ENCODE measurements at places on chromosomes 16 and 17.

DNA sequence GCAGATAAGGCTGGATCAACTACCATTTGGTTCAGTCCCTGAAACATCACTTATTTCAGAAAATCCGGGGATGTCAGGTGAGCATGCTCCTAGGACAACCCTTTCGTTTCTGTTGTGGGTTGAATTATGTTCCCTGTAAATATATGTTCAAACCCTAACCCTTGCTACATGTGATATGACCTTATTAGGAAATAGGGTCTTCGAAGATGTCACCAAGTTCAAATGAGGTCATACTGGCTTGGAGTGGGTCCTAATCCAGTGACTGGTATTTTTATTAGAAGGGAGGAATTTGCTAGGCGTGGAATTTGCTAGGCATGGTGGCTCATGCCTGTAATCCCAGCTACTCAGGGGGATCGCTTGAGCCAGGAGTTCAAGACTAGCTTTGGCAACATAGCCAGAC is 21.3 kb downstream of the SNX20 start:
- no peak for DNase-seq

DNA sequence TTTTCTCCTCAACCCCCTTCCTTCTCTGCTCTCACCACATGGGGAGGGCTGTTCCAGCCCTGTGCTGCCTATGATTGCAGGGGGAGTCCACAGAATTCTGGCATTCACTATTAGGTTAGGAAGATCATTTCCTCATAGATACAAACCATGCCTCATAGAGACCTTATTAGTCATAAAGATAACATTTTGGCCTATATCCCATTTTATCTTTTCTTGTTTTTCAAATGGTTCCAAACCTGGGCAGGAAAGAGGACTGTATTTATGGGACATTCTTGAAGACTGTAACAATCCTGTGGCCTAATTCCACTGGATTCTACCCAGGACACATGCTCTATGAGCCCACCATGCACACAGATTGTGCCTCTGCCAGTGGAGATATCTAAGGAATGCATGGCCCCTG is 51.7 kb downstream of the ASIC2 start:
- no peak for DNase-seq

- no peak for DNase-seq
Observed at GRCh38 chr17:3802461-3803307, 1.7 kb upstream of the ITGAE start.

- DNase-seq: no peak
Observed at GRCh38 chr17:63823659-63824331, 3.4 kb upstream of the PSMC5 start.

DNA sequence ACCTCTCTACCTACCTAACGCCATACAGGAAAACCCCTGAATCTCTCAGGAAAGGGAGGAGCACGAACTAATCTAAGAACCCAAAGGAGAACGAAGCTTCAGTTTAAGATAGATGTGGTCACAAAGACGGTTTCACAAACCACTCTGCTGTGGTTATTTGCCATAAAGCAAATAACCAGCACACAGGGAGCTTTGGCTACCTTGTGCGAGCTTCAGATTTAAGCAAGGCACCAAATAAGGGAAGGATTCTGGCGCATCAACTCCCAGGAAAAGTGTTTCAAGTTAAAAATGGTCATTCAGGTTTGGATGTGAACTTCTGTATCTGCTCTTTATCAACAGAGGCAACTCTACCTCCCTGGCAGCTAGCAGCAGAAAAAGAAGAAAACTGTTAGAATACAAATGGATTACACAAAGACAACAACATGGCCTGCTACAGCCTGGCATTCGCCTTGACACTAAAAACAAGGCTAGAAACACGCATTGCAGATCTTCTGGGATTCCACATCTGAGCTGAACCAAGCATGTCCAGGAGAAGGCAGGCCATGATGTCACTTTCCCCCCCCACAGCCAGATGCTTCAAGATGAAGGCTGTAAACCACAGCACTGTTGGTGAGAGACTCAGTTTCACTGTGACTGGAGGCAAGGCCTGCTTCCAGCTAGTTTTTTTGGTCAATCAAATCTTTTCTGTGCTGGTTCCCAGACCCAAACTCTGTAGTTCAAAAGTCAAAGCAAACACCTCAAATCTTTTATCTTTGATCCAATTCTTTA is 43.6 kb downstream of the SMG6 start:
- no peak for DNase-seq

GRCh38 chr17:29757788-29758187 is 135.1 kb upstream of the CORO6 start:
- no peak for DNase-seq

DNA sequence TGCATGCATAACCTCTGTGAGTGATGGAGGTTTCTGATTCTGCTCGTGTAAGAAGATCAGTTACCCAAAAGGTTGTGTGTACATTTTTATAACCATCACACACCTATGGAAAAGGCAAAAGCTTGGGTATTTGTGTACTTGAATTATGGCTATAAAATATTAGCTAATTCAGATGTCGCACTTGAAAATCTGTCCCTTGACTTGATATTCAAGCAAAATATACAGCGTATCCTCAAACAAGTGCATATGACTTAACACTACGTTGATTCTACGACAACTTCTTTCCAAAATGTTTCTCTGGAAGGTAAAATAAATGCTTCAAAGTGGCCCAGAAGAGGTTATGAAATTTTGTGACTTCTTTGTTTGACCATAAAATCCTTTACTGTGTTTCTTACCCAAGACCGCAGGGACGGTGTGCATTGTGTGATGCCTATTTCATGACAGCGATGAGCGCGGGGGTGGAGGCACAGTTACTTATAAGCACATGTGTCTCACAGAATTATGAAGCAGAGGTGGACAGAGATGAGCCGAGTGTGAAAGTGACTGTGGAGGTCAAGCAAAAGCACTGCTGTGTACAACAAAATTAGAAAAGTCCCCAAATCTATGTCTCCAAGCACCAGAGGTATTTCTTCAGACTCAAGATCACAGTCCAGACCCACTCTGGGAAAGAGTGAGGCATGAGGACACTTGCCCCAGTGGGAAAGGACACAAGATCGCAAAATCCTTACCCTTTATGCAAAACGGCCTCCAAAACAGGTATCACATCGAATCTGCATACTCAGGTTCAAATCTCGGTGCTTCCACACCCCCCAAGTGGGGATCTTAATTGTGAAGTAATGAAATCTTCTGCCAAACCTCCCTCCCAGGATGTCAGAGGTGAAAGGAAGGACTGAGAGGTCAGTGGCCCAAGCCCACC is 4.1 kb upstream of the HOXB9 start:
- DNase-seq: no peak

- DNase-seq: no peak
Observed at GRCh38 chr17:63503341-63503705, 19.8 kb upstream of the KCNH6 start.

- DNase-seq: no peak
Observed at GRCh38 chr16:57071831-57072582, 20.4 kb upstream of the CPNE2 start.

- DNase-seq: no peak
Observed at GRCh38 chr16:88901718-88902337, 35.4 kb upstream of the PABPN1L start.

GRCh38 chr16:9849697-9850245 is 332.5 kb downstream of the GRIN2A start:
- no peak for DNase-seq

GRCh38 chr17:73610331-73610911 is 33.8 kb downstream of the SDK2 start:
- DNase-seq: no peak

GRCh38 chr16:15517743-15518377 is 83.5 kb downstream of the BMERB1 start:
- DNase-seq: no peak

DNA sequence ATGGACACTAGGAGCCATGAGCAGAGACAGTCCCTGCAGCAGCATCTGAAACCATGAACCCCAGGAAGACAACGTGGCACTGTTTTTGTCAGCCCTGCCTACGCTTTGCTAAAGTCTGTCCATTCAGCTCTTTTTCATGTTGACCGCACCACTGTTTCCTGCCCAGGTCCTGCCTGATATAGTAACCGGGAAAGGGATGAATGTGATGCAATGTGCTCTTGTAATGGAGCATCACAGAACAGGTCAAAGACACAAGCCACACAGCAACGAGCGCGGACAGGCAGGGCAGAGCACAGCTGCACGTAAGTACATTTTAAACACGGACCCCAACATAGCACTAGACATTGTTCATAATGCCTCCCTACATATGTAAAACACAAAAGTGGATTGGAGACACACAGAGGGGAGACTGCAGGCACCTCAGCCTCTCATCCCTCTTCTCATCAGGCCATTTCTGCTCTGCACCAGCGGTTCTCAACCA is 16.9 kb upstream of the TNFRSF13B start:
- no peak for DNase-seq

GRCh38 chr17:36647636-36648035 is 46.3 kb downstream of the MRM1 start:
- no peak for DNase-seq

Data from trophoblast cell (in vitro differentiated cells and primary cell).